CD4-positive, alpha-beta T cell (primary cell): ENCODE measurements at places on chromosomes 1 and 21.

DNA sequence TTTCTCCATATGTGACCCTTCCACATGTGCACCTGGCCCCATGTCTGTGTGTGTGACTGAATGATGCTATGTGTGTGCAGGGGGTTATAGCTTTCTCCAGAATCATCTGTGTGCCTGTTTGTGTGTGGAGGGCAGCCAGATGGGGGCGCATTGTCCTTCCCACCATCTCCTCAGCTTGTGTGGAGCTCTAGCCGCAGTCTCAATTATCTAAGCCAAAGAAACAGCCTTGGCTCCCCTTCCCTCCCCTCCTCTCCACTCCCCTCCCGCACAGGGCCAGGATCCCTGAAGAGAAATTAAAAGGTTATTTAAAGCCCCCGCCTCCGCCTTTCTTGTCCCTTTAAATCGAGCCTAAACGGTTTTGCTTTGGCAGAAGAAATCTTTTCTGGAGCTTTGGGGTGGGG lies 1.8 kb upstream of the DMBX1 start:
- DNase-seq: no peak

DNA sequence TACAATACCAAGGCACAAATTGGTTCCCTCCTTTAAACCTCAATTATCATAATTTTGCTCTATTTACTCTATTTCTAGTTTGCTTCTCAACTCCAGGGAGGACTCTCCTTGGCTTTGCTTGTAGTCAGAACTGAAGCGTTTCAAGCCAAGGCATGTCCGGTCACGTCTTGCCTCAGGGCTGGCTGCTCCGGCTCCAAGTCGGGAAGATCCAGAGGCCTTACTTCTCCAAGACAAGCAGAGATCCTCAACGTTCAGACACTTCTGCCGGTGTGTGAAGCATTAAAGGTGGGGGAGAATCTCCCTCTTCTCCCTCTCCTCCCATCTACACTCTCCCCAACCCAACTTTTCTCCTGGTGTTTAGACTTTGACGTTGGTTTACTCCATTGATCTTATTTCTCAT lies 7.2 kb upstream of the HHAT start:
- DNase-seq: no peak

DNA sequence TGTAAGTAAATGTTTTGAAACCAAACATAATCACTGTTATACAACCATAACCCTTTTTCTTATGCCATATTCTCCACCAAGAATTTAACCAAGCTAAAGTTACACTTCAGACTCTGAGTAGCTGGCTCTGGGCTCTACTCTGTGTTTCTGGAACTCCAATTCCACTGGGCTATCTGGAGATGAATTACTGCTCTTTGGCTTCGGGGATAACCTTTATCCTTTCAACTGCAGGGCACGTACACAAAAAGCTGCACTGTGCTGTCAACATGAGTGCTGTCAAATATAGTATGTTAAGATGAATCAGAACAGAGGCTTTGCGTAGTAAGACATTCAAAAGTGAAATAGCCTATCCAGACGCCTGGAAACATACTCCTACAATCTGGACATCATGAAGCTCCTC lies 500.6 kb downstream of the LTN1 start:
- DNase-seq: no peak

GRCh38 chr1:80202118-80202517 lies 1195.6 kb upstream of the ADGRL4 start:
- no peak for DNase-seq

DNA sequence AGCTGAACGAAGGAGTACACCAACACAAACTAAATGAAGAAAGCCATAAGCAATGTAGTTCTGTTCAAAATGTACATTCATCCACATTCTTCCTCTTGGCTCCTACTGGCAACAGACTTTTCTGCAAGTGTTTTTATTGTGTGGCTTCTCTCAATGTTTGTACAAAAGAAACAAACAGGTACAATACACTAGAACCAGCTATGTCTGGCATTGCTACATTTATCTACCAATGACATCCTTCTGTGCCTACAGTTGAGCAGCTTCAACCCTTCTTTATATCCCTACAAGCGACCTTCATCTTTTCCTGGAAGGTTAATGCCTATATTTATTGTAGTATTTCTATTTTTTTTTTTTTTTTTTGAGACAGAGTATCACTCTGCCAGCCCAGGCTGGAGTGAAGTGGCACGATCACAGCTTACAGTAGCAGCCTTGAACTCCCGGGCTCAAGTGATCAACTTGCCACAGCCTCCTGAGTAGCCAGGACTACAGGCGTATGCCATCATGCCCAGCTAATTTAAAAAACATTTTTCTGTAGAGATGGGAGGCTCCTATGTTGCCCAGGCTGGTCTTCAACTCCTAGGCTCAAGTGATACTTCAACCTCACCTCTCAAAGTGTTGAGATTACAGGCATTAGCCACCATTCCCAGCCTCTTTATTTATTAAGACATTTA lies 89.3 kb downstream of the ASH1L start:
- DNase-seq: no peak

DNA sequence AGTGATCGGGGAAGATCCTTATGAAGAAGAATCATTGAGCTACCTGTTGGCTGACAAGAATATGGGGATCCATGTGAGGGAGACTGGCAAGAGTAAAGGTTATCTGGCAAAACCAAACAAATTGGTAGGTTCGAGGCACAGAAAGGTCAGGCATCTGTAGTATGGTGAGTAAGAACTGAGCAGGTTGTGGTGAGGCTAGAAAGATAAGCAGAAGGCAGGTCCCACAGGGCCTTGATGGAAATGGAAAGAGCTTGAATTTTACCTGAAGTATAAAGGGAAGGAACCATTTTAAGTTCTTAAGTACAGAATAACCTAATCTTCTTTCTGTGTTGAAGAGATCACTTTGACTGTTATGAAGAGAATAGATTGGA lies 11.1 kb downstream of the PTPRC start:
- DNase-seq: no peak

DNA sequence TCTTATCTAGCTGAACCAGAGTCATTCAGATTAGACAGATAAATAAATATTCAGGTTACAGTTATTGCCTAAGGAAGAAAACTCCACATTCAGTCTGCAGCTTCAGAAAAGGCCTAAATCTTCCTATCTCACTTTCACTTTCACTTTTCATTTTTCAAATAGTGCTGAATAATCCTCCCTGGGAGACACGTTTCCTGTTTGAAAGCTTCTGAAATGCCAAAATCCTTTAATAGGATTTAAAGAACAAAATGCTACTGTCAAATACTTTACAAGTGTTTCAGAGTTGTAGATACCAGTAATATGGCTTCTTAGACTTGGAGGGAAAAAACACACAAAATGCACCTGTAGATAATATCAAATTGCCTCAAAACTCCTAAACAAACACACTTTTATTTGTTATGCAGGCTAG lies 3.9 kb downstream of the PSMB2 start:
- no peak for DNase-seq

DNA sequence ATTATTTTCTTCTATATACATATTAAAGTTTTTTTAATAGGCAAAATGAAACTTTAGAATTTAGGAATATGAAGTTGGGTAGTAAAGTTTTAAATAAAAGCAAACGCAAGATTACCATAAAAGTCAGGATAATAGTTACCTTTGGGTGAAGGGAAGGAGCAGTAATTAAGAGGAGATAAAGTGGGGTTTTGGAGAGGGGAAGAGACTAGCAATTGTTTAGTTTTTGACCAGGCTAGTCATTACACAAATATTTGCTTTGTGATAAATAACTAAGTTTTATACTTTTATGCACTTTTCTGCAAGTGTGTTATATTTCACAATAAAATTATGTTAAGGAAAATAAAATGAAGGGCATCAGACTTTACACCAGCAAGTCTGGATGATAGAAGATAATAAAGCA lies 27.7 kb upstream of the GUCA2B start:
- DNase-seq: no peak

- DNase-seq: no peak
These were observed 112.1 kb downstream of the PCNX2 start for GRCh38 chr1:233183226-233184020.
